ENCODE measurements at places on chromosomes 7 and 10.

DNA sequence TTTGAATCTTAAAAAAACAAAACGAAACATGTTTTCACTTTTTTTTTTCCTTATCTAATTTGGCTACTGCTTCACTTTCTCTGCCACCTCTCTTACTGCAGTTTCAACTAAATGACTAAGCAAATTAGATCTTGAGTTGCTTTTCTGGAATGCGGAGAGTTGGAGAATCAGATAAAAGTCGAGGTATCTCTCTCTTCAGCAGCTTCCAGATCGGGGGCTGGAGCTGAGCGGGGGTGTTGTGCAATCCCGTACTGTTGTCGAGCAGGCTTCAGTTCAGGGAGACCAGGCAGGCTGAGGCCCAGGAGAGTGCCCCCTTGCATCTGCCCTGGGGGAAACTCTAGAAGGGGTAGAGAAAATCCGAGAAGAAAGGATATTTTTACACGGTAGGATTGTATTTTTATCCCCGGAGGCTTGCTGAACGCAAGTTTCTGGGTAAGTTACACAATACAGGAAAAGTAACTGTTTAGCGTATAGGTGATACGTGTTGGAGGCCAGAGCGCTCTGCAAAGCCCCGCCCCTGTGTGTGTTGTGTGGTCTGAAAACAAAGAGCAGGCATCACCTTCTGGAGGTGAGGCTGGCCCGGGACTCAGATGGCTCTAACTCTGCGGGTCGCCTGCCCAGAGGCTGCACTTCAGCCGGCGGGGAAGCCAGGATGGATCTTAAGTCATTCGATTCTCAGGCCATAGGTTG lies 116.6 kb downstream of the KLF6 start:
- DNase-seq = peak; percentile 73

DNA sequence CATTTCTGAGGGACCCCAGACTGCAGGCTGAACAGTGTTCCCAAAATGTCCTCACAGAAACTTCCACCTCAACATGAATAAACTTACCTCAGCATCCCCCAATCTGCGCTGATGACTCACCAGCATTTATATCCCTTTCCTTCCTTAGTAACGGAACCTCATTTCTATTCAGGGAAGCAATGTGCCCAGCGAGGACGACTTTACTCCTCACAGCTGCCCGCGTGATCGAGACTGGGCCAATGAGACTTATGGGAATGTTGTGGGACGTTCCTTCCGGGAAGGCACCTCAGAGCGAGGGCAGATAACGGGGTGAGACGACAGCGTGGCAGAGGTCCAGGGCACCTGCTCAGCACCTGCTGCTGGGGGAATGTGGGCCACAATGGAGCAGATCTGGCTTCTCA lies 73.1 kb upstream of the CAMK2B start:
- no peak for DNase-seq

- DNase-seq = no peak
Observed at GRCh38 chr7:90411510-90411909, 8.2 kb downstream of the CLDN12 start.

- peak; percentile 52 for DNase-seq
Observed at GRCh38 chr10:6406220-6407033, 173.6 kb downstream of the PRKCQ start.

DNA sequence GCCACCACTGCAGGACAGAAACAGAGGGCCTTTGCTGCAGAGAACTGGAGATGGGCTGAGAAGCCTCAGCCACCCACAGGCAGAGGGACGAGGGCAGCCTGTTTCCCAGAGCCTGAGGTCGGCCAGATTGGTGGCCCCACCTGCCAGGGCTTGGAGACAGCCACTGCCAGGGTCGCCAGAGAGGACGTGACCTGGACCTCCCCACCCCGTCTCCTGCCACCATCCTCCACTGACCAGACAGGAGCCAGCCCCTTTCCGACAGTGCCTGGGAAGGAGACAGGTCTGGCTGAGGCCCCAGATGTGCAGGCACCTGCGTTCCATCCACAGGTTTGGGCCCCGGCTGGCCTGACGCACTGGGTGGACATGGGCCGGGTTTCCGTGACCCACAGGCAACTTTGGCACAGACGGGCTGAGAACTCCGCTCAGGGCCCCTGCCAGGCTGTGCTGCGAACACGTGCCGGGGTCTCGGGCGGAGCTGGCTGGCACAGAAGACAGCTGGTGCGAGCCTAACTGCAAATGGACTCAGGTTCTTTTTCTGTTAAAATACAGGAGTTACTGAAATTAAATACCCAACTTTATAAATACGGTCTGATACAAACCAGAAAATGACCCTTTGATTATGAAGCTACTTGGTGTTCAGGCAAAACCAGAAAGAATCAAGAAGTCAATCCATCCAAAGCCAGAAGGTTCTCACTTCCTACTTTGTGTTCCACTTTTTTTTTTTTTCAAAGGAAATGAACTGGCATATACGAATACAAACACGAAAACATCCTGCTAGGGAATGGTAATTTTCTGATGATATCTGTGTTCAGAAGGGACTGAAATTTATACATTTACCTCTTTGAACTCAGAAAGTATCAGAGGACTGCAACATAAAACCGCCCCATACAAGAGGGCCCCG lies 6.9 kb downstream of the COX19 start:
- no peak for DNase-seq

DNA sequence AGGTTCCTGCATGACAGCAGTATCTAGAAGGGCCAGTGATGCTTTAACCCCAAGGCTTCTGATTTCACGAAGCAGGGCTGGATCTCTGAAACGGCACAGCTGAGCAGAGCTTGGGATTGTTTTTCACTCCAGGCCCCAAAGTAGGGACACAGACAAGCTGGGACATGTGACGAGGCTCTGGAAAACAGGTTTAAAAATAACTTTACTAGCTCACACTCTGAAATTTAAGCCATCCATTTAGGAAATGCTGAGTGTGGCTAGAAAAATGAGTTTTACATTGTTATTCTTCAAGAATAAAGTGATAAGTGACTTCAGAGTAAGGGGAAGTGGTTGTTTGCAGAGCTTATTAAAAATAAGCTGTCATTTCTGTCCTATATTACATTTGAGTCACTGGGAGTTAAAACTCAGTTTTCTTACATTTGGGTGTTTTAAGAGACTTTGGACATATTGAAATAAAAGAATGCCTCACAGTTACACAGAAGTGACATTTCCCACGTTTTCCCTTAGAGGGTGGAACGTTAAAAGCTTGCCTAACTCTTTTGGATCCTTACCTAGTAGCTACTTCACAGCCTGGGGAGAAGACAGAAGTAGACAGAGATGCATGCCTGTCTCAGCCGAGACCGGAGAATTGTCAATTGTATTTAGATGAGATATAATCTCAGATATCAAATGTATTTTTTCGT lies 107.8 kb downstream of the GALNT17 start:
- no peak for DNase-seq

DNA sequence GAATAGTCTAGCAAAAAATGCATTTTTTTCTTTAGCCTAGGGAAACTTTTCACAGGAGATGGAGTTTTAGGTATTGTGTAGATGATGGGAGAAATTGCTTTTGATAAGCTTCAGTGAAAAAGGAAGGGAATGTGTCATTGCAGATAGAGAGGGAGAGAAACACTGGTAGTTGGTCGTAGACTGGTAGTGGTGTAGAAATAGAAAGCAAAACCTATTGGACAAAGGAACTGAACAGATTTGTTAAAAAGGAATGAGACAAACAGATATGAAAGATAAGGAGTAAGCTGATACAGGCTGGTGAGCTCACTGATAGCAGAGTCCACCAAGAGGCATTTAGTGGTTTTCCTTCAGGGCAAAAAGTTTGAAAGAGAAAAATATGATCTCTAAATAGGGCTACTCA lies 94.3 kb downstream of the ZEB1 start:
- DNase-seq = no peak

- no peak for DNase-seq
Observed at GRCh38 chr7:48938539-48939295, 14.4 kb downstream of the CDC14C start.

DNA sequence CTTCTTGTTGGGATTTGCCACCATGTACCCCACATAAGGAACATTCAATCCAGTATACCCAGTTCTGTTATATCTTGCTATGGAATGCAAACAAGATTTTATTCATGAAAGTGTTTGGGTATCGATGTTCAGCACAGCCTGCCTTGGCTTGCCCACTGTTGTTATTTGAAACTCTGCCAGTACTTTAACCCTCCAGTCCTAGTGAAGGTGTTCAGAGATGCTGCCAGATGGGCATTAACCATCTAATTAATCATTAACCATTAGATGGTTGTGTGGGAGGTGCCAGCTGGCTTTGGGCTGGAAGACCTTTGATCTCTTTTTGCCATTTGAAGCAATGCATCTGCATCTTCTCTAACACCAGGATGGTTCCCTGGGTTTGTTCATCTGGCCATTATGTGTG lies 363.0 kb downstream of the SH2D4B start:
- no peak for DNase-seq

- DNase-seq = no peak
Observed at GRCh38 chr7:158075633-158076001, 512.0 kb downstream of the PTPRN2 start.

- DNase-seq = no peak
Observed at GRCh38 chr10:35711615-35712411, 69.7 kb upstream of the FZD8 start.

DNA sequence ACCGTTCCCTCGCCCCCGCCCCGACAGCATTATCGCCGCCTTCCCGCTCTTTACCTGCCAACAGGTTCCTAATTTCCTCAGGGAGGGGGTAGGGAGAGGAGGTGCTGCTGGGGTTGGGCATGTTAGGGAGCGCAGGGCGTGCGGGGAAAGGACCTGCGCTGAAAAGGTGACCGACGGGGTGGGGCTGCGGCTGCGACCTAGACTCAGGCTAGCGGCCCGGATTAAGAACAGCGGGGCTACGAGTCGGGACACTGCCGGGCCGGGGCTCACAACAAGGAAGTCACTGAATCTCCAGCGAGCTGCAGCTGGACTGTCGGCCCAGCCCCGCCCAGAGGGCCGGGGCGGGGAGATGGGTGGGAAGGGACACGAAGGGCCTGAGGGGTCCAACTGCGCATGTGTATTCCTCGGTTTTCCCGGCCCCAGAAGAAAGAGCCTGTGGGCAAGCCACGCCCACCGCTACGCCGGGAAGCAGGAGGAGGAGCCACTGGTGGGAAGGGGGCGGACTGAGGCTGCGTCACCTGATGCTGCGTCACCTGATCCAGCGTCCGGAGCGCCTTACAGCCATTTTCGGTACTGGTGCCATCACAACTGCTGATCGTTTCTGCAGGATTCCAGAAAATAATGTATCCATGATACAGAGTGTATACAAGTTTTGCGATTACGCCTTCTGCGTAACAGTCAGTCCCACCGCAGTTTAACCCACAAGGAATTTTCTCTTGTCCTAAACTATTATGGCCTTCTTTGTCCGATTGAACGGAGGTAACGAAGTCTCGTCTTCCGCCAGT lies at the start of gene SKAP2:
Gene SKAP2, minus strand, starts transcription at position 282 of the 785 bp plus-strand sequence. Its CDS starts 161 bp downstream, at position 121.
- DNase-seq = peak; percentile 100

- DNase-seq = no peak
Observed at GRCh38 chr10:71679425-71679824, 40.2 kb downstream of the C10orf105 start.

GRCh38 chr7:24141874-24142509 lies 142.0 kb upstream of the NPY start:
- DNase-seq = no peak

- DNase-seq = peak; percentile 57
Observed at GRCh38 chr10:119608316-119609155, 11.8 kb upstream of the TIAL1 start.

DNA sequence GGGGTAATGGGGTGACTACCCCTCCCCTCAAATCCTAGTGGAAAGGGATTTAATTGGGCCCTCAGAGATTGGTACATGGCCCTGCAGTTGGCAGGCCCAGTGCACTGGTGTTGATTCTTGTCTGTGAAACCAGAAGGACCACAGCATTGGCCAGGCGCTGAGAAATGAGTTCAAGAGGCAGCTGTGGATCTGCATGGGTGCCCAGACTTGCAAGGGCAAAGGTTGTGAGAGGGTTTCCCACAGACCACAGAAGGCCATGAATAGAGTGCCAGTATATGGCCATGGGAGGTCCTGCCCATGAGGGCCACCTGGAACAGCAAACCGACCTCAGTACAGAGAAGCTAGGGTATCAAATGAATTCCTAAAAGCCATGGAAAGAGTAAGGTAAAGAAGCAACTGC lies 32.9 kb downstream of the TMEM168 start:
- no peak for DNase-seq

GRCh38 chr7:100978300-100978699 lies 8.9 kb downstream of the MUC12 start:
- DNase-seq = no peak

DNA sequence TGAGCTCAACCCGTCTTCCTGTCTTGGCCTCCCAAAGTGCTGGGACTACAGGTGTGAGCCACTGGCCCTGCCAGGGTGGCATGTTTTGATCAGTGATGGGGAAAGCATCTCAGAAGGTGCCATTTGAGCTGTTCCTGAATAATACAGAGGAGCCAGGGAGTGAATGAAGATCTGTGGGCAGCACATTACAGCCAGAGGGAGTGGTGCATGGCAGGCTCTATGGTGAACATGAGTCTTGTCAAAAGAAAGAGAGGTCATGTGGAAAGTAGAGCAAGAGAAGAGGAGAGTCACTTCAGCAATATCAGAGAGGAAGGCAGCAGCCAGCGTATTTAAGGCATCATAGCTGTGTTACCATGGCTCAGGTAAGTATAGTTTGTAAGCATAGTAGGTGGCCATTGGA lies 275.7 kb upstream of the LRGUK start:
- DNase-seq = no peak

DNA sequence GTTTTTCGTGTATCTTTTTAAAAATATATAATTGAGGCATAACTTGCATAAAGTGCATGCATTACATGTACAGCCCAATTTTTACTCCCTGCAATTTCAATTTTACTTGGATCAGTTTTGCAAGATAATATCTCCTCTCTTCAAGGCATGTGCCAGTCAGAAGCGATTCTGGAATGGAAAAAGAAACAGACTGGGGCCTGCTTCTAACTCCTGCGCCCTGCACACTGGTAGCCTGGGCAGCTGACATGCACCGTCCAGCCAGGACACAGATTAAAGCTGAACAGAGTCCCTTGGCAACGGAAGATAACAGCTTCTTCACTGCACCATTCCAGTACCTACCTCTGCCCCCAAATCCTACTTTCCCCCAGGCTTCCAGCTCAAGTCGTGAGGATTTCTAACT lies 182.1 kb downstream of the FAM107B start:
- no peak for DNase-seq

DNA sequence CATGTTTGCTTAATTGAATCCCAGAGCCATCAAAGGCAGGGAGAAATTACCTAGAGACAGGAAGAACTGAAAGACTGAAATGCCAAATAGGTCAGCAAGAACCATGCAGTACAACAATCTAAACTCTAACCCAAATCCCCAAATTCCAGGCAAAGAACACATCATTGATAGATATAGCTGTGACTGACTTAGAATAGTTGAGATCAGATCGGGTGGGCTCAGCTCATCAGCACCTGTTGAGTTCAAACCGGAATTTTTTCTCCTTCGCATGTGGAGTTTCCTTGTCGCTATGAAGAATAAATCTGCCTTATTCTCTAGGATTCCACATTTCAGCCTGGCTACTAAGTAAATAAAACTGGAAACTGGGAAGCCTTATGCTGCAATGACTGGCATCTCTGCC lies 1.4 kb downstream of the ANKMY2 start:
- DNase-seq = no peak

GRCh38 chr10:11831520-11831951 lies 8.4 kb downstream of the PROSER2 start:
- DNase-seq = peak; percentile 37
